ENCODE measurements at places on chromosomes 3 and 15. TPM values are rescaled to one million over a fixed set of nuclear protein-coding genes. Genes with fewer than 3 reads are reported as not detected.

Gene IL17RC
- 22.2 TPM for total RNA-seq

Gene DUOXA2
- total RNA-seq, result not detected

Gene HCN4
- not detected for total RNA-seq

Gene FYTTD1
- total RNA-seq, result 49.4 TPM

Gene ASB14
- total RNA-seq, result not detected

Gene MESP1
- 0.26 TPM for total RNA-seq

Gene IL17RD
- total RNA-seq, result 3.4 TPM

Gene NRROS
- 1.0 TPM for total RNA-seq

Gene ADAMTS17
- total RNA-seq, result 4.8 TPM

Gene MEX3B
- total RNA-seq, result 11.9 TPM

Gene NTRK3
- 1.5 TPM for total RNA-seq

Gene GXYLT2
- 33.5 TPM for total RNA-seq

Gene ZSCAN2
- total RNA-seq, result 6.5 TPM

Gene PFN2
- total RNA-seq, result 243 TPM

Gene PCBP4
- 62.8 TPM for total RNA-seq

Gene MFAP1
- 18.5 TPM for total RNA-seq

Gene GLDN
- 3.7 TPM for total RNA-seq

Gene CPN2
- total RNA-seq, result not detected

Gene SHC4
- 3.9 TPM for total RNA-seq

Gene TM4SF4
- 2.4 TPM for total RNA-seq

Gene C2CD4B
- 0.89 TPM for total RNA-seq

All from smooth muscle cell of the pulmonary artery (primary cell).